Stimulated activated CD8-positive, alpha-beta memory T cell treated with anti-CD3 and anti-CD28 coated beads, Interleukin-12 subunit alpha, Interleukin-12 subunit beta, amount 100 ng/mL, for 1 hour (primary cell): ENCODE measurements at places on chromosomes 1 and 21.

DNA sequence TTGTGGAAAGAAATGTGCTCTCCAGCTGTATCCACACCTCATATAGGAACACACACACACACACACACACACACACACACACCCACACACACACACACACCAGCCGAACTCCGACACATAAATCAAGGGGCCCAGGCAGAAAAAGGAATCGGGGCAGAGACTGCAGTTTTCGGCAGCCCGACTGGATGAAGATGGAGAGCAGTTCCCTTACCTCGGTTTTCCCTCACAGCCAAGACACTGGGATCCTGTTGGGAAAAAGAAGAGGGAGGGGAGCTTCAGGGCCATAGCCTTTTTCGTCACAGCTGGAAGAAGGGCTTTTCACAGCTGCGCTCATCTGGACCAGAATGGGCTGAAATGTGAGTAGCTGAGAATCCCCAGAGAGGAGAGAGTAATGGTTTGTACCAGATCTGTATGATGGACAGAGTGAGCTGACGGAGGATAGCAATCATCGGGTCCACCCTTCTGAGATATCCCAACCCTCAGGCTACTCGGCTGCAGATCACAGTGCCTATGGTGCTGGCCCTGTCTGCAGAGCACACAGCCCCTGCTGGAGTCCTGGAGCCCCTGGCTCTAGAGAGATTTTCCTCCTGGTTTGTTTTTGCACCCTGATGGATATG lies 37.7 kb downstream of the PIK3C2B start:
- DNase-seq: no peak

DNA sequence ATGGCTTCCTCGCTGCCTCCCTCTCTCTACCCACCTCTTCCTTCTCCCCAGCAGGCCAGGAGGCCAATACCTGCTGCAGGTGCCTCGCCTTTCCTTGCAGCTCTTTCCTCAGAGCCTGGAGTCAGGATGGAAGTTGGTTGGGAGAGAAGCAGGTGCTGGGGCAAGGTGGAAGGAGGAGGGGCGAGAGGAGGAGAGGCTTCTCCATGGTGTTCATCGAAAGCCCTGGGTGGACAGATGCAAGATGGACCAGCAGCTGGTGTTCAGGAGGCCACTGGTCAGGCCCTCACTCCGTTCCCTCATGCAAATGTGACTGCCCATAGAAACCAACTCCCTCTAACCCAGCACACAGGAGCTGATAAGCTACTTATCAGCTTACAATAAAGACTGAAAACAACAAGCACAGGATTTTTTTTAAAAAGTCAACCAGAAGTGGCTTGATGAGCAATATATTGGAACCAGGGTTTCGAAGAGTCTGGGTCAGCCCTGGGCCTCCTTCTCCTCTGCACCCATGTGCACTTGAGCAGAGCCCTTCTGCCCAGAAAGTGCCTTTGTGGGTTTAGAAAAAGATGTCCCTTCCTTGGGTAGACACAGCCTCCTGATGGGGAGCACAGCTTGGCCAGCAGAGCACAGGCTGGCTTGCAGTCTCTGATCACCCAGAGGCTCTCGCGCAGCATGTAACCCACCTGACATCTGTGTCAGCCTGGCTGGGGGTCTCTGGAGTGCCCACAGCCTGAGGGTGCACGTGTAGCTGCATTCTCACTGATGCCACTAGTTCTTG lies 16.6 kb upstream of the GSTM4 start:
- DNase-seq: no peak

GRCh38 chr1:166471359-166471758 lies 304.6 kb upstream of the FAM78B start:
- DNase-seq: no peak

DNA sequence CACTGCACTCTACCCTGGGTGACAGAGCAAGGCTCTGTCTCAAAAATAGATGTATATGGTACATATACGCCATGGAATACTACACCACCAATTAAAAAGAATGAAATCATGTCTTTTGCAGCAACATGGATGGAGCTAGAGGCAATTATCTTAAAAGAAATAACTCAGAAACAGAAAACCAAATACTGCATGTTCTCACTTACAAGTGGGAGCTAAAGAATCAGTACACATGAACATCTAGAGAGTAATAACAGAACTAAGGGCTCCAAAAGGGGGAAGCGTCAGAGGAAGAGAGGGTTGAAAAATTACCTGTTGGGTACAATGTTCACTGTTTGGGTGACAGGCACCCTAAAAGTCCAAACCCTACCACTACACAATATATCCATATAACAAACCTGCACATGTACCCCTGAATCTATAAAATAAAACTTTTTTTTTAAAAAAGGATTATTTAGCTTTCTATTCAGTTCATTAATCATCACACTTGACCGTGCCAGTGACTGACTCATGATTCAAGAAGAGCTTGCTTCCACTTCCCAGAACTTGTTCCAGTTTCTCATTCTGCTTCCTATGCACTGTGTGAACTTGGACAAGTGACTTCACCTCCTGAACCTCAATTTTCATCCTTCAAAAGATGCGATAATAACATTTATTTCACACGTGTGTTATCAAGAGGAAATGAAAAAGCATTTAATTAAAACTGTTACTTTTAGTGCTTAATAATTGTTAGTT lies 109.6 kb downstream of the PLPP3 start:
- no peak for DNase-seq

DNA sequence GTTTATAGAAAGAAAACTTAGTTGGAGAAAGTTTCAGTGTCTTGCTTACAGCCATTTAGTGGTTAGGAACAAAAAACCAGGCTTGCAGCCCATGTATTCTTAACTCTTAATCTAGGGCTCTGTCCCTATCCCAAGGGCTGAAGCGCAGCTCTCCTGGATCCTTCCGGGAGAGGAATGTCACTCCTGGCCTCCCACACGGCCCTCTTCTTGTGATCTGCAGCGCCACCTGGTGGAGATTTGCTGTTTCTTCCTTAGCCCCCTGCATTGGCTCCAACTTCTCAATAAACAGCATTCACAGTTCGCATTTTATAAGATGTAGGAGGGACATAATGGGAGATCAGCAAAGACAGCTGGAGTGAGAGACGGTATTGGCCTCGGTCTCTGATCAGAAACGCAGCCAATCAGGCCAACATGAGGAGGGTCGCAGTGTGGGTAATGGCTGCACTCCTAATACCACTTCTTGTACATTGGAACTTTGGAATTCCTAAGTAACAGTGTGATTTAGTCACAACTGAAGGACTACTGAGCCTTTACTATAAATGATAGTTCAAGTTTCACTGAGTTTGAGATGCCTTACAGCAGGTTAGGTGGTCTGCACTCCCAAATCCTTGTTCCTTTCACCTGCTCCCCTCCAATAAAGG lies 283.4 kb downstream of the ASTN1 start:
- DNase-seq: no peak
